ENCODE measurements at places on chromosomes 7 and 10.
A peak's percentile ranks its signal among the peaks of the same experiment; 100 is the strongest.

DNA sequence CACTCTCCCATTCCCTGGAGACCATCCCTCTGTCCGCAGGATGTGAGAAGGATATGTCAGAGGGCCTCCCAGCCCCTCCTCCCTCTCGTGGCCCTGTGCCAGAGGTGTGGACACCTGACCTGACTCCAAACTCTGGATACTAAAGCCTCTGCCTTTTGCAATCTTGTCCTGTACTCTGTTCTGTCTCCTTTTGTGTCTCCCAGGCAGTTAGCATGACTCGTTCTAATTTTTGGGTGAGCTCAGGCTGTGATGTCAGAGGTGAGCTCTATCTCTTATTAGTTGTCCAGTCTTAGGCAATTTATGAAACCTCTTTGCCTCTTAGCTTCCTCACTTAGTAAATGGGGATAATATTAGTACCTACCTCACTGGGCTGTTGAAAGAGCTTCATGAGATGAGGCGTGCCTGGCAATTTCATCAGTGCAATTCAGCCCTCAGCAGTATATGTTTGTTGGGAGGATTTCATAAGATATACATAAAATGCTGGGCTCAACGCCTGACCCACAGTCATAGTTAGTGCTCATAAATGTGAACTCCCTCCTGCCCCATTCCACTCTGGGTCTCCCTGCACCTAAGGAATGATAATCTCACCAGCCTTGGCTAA, 10.9 kb downstream of the MARVELD1 start:
- no peak for DNase-seq

GRCh38 chr10:96842896-96843723, 11.0 kb downstream of the LCOR start:
- no peak for DNase-seq

DNA sequence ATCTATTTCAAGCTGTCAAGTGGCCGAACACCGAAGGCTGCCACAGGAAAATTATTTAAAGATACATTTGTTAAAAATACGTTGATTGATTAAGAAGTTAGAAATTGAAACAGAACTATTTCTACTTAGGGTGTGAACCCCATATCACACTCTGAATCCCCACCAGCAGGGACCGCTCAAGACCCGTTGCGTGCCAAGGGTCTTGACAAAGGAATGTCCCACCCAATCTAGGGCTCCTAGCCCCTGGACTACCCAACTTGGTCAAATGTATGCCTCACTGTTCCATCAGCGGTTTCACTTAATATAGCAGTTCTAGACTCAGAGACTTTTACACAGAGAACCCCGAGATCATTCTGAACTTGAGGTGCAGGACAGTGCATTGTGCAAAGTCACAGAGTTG, 11.6 kb upstream of the PFKFB3 start:
- DNase-seq = no peak

- DNase-seq = no peak
These were observed 13.1 kb upstream of the CPA1 start for GRCh38 chr7:130367088-130367755.

- DNase-seq = no peak
These were observed 132.3 kb downstream of the SPAG6 start for GRCh38 chr10:22477334-22478287.

DNA sequence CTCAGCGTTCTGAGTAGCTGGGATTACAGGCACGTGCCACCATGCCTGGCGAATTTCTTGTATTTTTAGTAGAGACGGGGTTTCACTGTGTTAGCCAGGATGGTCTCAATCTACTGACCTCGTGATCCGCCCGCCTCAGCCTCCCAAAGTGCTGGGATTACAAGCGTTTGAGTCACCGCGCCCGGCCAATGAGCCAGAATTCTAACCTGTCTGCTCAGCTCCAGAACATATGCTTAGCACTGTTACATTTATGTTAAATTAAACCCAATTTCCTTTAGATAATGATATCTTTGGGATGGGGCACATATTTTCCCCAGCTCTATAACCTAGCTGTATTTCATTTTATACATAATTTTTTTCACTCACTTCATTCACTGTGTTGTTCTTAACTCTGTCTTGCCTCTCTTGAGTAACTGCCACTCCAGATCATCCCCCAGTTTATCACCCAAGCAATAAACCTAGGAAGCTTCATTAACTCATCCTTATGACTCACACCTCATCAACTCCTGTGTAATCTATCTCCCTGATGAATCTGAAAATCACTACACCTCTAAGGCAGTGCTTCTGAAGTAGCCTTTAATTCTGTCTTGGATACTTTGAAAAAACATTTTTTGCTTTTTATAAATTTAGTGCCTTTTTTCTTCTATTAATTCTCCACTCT, 559.7 kb upstream of the ZWINT start:
- no peak for DNase-seq

GRCh38 chr10:101139421-101139911, 8.4 kb downstream of the TLX1 start:
- DNase-seq = no peak

DNA sequence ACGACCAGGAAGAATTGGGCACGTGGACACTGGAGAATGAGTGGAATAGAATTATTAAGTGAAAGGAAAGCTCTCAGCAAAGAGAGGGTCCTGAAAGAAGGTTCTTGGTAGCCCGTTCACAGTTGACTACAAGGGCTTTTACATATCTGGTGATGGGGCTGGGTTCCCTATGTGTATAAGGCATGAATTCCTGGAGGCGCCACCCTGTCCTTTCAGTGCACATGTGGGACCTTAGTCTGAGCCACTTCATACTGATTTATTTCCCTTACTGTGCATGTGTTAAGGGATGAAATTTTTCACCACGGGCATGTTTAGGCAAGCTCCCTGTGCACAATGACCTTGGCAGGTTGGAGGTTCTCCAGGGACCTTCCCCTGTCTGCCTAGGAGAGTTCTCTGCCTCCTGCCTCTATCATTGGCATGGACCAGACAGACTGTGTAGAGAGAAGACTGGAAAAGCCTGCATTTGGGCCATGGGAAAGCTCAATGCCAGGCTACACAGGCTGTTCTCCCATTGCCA, 145.9 kb upstream of the ITGB1 start:
- DNase-seq = no peak

DNA sequence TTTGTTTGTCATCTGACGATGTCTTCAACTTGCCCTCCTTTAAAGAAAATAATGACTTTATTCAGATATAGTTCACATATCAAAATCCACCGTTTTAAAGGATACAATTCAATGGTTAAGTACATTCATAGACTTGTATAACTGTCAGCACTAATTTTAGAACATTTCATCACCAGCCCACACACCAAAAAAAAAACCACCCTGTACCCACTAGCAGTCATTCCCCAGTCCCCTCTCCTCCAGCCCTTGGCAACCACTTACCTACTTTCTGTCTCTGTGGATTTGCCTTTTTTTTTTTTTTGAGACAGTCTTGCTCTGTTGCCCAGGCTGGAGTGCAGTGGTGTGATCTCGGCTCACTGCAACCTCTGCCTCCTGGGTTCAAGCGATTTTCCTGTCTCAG, 5.3 kb upstream of the HILPDA start:
- no peak for DNase-seq

DNA sequence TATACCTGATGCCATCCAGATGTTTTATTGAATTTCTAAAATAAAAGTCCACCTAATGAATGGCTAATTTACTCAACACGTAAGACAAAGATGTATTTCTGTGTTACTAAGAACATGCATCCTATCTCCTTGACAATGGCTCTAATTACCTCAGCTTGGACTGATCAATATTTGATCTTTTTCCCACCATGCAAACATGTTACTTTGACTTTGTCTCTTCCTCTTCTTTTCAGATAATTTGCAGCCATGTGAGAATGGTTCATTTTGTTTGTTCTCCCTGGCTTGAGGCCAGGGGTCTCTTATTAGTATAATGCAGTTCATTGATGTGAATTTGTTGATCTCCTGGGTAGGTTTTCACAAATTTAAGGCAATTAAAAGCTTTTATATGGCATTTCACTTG, 302.1 kb downstream of the ADK start:
- no peak for DNase-seq

DNA sequence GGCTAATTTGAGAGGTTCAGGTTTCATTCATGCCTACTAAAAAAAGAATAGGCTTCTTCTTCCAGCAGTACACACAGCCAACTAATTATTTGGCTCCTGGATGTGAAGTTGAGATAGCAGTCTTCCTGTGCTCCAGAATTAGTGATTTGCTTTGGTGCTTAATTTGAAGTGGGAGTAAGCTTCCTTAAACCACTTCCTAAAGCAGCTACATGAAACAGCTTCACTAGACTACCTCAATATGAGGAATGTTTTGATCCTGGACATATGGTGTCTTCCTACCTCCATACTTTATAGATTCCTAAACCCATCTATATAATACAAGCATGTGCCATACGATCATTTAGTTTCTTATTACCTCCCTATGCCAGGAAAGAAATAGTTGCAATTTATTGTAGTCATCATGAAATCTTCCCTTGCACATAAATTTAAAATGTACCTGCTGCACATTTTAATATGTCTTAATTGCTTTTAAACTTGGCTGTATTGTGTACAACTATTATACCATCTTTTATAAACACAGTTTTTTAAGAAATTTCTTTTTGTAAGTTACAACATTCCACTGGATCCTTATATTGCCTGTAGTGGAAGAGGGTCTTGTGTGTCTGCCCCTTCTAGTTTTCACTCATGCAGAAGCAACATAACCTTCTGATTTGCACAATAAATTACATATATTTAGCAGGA, 8.6 kb downstream of the VIM start:
- DNase-seq = no peak

GRCh38 chr10:28733245-28733644, 55.9 kb downstream of the BAMBI start:
- no peak for DNase-seq

DNA sequence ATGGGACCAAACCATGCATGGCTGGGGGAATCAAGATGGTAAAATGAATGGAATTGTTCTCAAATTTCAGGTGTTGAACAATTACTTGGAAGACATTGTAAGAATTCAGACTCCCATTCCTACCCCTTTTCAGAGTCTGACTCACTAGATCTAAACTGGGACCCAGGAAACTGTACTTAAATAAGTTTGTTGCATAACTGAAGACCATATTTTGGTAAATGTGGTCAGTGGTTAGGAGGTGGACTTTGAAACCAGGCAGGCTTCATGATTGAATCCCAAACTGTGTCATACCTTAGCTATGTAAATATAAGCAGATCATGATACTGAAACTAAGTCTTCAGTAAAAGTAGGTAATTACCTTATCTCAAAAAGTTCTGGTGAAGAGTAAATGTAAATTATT, 41.7 kb downstream of the ZWINT start:
- no peak for DNase-seq

DNA sequence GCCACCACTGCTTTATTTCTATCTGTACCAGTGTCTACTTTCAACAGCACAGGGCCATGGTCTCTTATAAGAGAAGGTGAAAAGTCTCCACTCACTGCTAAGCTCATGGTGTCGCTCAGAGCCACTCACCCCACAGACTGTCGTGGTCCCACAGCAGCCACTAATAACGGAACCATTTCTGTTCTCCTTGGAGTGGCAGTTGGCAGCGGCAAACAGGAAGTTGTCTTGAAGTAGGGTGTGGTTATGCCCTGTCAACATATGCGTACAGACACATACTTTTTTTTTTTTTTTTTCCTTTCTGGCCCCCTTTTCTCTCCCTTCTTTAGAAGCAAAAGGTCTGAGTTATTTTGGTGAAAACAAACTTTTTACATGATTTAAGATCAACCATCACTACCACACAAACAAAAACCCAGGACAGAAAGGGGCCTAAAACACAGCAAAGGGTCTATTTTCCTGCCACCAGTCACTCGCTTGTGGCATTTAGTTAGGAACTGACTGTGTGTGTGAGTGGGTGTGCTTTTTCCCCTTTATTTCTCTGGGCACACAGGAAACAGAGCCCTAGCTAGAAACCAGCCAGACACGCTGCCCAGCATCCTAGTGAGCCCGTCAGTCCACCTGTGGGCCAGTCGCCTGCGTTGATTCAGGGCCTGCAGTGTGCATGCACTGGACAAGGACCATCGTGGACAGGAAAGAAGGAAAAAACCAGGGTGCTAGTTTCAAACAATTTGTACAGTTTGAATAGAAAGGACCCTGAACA, 96.7 kb upstream of the EFCAB10 start:
- DNase-seq = peak; percentile 56

- DNase-seq = no peak
These were observed 222.0 kb downstream of the LRRN3 start for GRCh38 chr7:111312966-111313365.

DNA sequence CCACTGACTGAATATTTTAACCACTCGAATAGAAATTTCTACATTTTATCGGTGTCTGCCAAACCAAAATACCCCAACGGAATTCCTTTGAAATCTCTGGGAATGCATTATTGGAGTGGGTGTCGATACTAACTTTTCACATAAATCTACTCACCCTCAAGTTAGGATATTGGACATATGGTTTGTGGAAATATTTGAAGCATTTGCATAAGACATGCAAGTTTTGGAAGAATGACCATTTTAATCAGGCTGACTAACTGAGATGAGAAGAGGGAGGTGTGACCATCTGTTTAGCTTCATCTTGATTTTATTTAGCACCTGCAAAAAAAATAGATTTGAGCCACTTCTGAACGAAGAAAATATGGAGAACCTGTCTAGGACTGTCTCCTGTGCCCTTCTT, 61.2 kb downstream of the KLF6 start:
- DNase-seq = no peak

DNA sequence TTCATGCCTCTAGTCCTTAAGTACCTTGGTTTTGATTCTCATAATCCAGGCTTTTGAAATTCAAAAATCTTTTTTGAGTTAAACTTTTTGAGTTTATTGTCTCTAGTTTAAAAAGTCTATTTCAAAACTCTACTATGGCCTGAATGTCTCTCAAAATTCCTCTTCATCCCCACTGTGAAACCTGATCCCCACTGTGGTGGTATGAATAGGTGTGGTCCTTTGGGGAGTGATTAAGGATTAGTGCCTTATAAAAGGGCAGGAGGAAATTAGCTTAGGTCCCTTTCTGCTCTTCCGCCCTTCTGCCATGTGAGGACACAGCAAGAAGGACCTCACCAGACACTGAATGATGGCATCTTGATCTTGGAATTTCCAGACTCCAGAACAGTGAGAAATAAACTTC, 44.1 kb upstream of the JAZF1 start:
- no peak for DNase-seq

DNA sequence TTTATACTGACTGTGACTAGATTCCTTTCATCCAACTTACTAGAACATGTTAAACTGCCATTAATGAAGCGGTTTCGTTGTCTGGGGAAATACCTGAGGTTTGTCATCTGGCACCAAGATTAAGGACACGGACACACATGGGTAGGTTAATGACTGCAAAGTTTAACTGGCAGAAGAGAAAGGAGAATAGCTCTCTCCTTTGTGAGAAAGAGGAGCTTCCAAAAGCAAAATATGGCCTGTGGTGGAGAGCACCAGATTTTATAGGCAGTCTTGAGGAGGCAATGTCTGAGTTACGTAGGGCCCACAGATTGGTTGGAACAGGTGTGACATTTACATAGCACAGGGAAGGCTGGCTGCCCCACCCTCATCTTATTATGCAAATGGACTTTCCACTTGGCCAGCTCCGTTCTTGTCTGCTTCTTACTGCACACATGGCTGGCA, 1193.0 kb upstream of the CELF2 start:
- no peak for DNase-seq

DNA sequence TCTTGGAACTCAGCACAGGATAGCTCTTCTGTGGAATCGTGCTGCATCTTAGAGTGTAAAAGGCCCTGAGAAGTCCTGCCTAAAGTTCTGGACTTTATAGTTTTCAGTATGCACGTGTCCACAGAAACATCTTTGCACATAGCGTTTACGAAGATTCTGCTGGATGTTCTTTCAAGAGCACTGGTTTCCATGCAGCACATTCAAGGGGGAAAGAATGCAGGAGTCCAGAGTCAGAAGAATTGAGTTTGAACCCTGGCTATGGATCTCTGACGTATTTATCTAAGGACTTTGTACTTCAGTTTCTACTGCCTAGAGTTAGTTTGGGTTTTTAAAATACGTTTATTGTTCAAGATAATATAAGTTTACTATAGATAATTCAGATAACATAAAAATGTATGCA, 282.8 kb upstream of the ZMIZ1 start:
- DNase-seq = no peak

All from stimulated activated naive CD4-positive, alpha-beta T cell treated with Interleukin-2 at 50 U/mL for 16 hours (primary cell).